Tibial nerve (tissue), 4 donors: ENCODE measurements at places on chromosomes 16 and 17. TPM values are rescaled to one million over a fixed set of nuclear protein-coding genes. Genes with fewer than 3 reads are reported as not detected.

GRCh38 chr16:85036236-85037049 lies 8.8 kb downstream of the KIAA0513 start:
- H3K4me1 ChIP-seq, result no peaks in the 10 kb centered on the region
- no peak overlapping the region for H3K4me3 ChIP-seq
- H3K36me3 ChIP-seq, result no peaks in the 10 kb centered on the region
- H3K27ac ChIP-seq, result no peak overlapping the region
- no peak for DNase-seq

The CDH3 gene
- total RNA-seq, result 1.2 TPM

- no peaks in the 10 kb centered on the region for H3K27me3 ChIP-seq
- H3K36me3 ChIP-seq, result no peaks in the 10 kb centered on the region
- H3K27ac ChIP-seq, result no peak overlapping the region
Measured at GRCh38 chr16:47774661-47775060, 313.5 kb downstream of the PHKB start.

GRCh38 chr16:4339455-4339854 lies 11.7 kb downstream of the PAM16 start:
- H3K36me3 ChIP-seq, result peaks cover 8% of the 10 kb centered on the region
- DNase-seq, result no peak

The CCL17 gene
- not detected for total RNA-seq

GRCh38 chr16:10880594-10881452 lies 3.8 kb downstream of the CIITA start:
- peaks cover 8% of the 10 kb centered on the region for H3K27me3 ChIP-seq
- peak overlapping the region; percentile 82 for H3K27ac ChIP-seq

DNA sequence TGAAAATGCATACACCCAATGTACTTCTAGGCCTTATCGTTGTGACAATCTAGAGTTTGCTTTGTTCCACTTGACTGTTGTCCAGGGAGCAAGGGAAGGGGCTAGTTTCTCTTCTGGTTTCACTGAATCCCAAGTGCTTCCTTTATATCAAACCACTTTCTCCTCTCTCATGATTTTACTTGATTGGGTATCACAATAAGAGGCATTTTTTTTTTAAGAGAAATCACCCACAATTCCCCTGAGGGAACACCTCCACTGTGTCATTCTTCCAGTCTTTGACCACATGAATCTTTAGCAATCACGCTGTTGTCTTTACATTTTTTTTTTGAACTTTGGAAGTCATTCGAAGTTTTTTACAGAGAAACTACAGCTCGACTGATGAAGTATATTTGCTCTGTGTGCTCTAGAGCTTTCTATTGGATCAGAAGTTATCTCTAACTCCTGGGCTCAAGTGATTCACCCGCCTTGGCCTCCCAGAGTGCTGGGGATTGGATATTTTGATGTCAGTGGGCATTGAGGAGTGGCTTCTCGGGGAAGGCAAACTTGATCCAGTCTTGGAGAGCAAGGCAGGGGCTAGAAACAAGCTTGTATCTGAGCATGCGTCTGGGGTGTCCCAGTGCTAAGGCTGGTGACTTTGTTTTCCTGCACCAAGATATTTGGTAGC lies 3.0 kb downstream of the CDH1 start:
- no peaks in the 10 kb centered on the region for H3K4me1 ChIP-seq
- H3K36me3 ChIP-seq, result no peaks in the 10 kb centered on the region
- no peak for DNase-seq

- no peak overlapping the region for H3K4me3 ChIP-seq
Measured at GRCh38 chr16:56295739-56296527, 104.6 kb downstream of the GNAO1 start.

The DNAJA2 gene
- 27.2 TPM for total RNA-seq

The MMP2 gene
- total RNA-seq, result 241 TPM

- no peak for DNase-seq
- H3K27ac ChIP-seq, result no peak overlapping the region
- H3K27me3 ChIP-seq, result peaks cover 4% of the 10 kb centered on the region
- no peaks in the 10 kb centered on the region for H3K36me3 ChIP-seq
- peaks cover 8% of the 10 kb centered on the region for H3K4me1 ChIP-seq
- no peak overlapping the region for H3K4me3 ChIP-seq
Measured at GRCh38 chr17:79852748-79853147, 13.5 kb upstream of the CBX4 start.

DNA sequence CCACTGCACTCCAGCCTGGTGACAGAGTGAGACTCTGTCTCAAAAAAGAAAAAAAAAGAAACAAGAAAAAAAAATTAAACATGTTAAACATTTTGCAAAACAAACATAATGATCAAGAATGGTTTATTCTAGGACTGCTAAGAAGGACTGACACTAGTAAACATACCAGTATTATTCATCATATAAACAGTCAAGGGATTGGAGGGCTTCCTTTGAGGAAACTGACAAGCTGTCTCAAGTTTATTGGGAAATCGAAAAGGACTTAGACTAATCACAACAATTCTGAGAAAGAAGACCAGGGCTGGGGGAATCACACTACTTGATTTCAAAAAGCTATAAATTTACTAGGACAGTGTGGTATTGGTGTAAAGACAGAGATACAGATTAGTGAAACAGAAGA lies 75.5 kb downstream of the MYH10 start:
- peaks cover 5% of the 10 kb centered on the region for H3K36me3 ChIP-seq

GRCh38 chr16:66918803-66919568 lies at the start of gene CDH16:
Gene CDH16 (minus strand): TSS chr16:66918885. CDS start chr16:66918065, 820 bp downstream.
- peaks cover 23% of the 10 kb centered on the region for H3K4me1 ChIP-seq
- no peak for DNase-seq
- no peak within 1 kb of the TSS for H3K4me3 ChIP-seq
